ENCODE measurements at places on chromosomes 2 and 18. TPM values are rescaled to one million over a fixed set of nuclear protein-coding genes. Genes with fewer than 3 reads are reported as not detected.
A peak's percentile ranks its signal among the peaks of the same experiment; 100 is the strongest.

DNA sequence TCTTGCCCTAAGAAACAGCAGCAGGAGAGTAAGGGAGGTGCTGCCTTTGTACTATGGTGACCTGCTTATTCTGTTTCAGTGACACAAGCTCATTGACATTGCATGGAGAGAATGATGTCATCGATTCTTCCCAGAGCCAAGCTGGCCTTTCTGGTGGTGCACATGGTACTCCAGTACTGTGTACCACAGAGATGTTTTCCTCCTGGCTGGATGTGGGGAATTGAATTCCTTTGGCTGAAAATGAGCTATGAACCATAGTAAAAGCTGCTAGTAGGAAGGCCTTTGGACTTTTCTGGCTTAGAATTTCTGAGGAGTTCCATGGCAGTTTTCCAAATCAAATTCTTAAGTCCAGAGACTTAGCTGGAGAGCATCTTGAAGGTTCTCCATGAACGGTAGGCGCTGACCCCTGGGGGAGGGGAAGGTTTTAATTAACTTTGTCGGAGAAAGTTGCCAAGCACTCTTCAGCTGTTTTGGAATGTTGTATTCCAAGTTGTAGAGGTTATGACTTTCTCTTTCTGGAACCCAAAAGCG, 17.1 kb upstream of the B3GNT2 start:
- peak; percentile 23 for DNase-seq

- DNase-seq: no peak
Observed at GRCh38 chr2:28291811-28292440, 100.7 kb upstream of the FOSL2 start.

The SPATA3 gene
- total RNA-seq: not detected

DNA sequence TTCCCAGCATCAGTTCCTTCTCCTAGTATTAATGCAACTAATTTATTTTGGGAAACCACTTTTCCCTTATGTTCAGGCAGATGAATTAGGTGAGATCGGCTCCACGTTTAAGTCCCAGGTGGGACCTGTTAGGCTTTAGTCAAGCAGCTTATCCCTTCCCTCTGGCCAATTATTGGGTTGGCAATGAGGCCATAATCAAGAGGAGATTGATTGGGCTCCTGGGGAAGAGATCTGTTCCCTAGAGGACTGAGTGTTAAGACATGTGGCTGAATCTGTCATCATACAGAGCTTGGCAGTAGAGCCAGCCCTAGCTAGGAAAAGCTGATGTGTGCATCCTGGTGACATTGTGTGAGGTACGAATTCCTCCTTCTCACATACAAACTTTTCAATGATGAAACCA, 104.4 kb downstream of the PTH2R start:
- no peak for DNase-seq

- no peak for DNase-seq
Observed at GRCh38 chr18:79092874-79093273, 23.7 kb downstream of the ATP9B start.

The ITGB1BP1 gene
- 33.2 TPM for total RNA-seq

- DNase-seq: no peak
Observed at GRCh38 chr2:74436111-74436805, 5.5 kb downstream of the RTKN start.

DNA sequence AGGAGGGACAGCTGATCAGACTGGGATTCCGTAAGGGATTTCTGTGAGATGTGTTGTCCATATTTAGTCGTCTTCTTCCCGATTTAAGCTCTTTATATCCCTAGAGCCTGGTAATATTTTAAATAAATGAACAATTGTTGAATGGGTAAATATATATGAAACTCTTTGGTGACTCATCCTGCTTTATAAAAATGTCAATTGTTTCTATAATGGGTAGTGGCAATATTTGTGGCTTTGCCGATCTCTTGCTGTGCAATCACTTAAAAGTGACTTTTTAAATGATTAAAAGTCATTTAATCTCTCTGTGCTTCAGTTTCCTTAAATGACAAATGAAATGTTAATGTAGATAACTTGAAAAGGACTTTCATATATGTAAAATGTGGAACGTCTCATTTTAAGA, 339.2 kb downstream of the RNF144A start:
- no peak for DNase-seq

GRCh38 chr2:240925568-240926515, 19.7 kb downstream of the CROCC2 start:
- no peak for DNase-seq

The TMEM198 gene
- total RNA-seq: 2.9 TPM

DNA sequence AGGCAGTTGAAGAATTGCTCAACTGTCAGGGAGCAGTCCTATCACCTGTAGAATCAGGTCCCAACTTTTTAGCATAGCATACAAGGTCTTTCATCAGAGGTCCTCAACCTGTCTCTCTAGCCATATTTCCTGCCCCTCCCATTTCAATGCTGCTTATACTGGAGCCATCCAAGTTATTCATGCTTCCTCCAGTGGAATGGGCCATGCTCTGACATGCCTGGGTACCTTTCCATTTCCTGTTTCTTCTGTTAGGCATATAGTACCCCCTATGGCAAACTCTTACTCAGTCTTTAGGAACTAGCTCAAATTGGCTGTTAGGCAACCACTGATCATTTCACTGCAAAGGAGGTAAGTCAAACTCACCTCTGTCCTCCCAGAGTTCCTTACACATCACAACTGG, 51.0 kb upstream of the ABCA12 start:
- DNase-seq: no peak

DNA sequence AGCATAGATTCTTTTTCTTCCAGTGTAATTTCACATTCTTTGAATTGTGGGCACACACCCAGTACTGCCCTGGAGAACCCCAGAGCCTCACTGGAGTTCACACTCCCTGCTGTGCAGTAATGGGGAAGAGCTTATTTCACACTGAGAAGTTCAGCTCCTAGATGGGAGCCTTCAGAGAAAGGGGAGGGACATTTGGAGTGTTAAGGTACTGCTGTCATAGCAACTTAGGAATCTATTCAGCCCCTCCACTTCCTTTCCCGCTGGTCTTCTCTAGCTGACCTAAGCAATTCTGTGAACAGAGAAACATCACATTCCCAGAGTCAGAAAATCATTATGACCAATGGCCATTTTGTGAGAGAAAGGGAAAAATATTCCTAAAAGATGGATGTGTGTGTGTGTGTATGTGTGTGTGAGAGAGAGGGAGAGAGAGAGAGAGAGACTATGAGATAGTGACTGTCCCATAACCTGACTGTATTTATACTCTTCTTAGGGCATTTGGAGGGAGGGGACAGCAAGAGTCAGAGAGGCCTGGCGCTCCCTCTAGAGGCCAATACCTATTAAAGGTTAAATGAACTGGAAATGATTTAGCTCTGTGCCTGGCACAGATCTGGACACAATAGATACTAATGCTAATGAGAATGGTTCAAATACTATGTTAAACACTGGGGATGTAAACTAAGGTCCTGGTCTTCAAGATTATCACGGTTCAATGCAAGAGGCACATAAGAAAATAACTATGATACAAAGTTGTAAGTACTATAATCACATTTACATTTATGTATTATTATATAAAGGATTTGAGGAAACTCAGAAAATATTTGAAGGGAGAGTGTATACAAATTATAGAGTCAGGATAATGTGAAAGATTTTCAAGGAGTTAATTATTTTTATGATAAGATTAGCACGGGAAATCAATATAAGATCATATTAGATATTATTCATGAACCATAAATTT, 41.5 kb upstream of the RPE start:
- peak; percentile 44 for DNase-seq

DNA sequence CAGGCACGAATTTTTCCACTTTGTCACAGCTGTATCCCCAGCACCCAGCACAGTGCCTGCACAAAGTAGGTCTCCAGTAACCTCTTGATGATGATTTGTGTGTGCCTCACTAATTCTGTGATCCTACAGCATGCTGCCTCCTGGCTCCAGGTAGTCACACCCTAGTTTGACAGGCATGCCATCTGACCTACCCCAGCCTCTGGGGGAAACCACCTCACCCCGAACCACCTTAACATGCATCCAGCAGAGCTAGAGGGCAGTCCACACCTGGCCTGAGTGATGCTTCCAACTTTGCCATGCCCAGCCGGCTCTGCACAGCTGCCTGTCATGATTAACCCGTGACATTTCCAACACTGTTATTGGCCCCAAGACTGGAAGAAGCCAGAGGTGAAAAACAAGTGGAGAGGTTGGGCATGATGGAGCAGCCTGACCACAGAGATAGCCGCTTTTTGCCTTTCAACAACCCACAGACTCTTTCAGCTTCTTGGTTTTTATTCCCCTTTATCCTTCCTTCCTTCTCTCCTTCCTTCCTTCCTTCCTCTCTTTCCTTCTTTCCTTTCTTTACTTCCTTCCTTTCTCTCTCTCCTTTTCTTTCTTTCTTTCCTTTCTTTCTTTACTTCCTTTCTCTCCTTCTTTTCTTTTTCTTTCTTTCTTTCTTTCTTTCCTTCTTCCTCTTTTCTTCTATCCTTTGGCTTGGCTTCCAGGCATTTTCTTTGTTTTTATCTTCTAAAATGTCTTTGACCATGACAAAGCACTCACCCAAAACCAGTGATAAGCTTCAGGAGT, 294.4 kb upstream of the SIX2 start:
- DNase-seq: no peak

DNA sequence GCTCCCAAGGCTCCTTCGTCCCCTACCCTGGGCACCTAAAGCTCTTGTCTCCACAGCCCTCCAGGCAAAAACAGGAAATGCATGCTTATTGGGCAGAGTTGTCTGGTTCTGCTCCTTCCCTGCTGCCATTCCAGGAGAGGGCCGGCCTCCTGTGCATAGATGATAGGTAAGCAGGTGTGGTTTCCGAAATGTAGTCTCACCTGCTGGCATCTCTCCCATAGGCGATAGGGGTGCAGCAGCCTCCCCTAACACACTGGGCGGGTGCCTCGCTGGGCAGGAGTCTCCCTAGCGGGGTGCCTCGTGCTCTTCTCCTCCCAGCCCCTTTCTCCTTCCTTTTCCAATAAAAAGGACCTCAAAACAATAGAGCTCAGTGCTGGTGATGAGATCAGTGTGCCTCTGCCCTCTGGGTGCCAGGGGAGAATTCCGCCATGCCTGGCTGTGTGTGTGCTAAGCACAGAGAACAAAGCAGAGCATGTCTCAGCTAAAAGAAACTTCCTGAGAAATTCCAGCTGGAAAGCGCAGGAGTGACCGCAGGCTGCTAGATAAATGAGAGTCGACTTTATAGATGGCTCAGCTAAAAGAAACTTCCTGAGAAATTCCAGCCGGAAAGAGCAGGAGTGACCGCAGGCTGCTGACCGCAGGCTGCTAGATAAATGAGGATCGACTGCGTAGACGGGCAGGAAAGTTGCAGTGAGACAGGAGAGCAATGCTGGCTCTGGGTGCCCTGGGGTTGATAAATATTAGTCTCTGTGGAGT, 11.3 kb upstream of the PXDN start:
- peak; percentile 98 for DNase-seq

DNA sequence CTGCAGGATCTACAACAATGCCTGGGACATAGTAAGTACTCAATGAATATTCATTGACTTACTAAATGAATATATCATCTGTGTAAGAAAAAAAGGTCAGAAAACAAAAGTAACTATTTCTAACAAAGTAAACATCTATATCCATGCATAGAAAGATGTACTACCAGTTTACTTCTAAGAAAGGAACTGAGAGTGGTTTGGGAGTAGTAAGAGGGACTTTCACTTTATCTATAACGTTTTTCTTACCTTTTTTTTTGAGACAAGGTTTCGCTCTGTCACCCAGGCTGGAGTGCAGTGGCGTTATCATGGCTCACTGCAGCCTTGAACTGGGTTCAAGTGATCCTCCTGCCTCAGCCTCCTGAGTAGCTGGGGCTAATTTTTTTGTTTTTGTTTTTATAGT, 25.7 kb downstream of the DHX57 start:
- no peak for DNase-seq

- no peak for DNase-seq
Observed at GRCh38 chr2:75484840-75485239, 75.9 kb downstream of the EVA1A start.

The DSC2 gene
- not detected for total RNA-seq

DNA sequence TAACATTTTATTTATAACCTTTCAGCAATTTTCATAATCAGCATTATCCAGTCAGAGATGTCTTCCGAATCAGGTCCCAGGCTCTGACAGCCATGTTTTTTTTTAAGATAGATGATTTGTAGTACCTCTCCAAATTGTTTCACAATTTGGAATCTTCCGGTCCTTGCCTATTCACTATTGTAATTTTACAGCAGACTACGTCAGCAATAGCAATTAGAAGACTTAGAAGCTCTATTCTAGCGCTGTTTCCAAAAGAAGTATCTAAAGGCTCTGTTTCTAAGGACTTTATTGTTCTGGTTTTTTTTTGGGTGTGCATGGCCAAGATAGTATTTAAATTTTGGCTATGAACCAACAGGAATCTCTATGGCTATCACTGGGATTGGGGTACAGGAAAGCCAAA, 94.6 kb upstream of the PELI1 start:
- no peak for DNase-seq

DNA sequence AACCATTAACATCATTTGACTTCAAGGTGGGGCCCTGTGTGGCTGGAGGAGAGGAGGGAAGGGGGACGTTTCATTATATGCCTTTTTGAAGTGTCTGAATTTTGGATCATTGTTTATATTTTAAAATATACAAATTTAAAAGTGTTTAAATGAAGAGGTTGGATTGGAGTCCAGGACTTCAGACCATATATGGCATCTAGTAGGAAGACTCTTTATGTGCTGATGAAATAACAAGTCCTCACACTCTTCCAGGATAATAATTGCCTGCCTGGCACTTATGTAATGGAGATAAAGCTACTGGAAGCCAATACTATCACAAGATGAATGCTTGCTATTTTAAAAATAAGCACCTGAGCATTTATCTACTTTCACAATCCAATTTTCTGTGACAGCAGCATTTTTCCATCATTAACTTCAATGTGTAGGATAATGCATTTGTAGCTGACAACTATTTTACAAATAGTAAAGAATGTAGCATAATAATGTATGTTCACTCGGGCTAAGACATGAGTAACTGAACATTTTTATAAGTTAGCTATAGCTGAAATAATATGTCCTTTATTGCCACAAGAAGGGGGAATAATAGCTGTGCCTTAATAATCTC, 188.4 kb downstream of the MTCL1 start:
- DNase-seq: no peak

The PARD6G gene
- total RNA-seq: 1.7 TPM

The PLEK gene
- total RNA-seq: not detected

DNA sequence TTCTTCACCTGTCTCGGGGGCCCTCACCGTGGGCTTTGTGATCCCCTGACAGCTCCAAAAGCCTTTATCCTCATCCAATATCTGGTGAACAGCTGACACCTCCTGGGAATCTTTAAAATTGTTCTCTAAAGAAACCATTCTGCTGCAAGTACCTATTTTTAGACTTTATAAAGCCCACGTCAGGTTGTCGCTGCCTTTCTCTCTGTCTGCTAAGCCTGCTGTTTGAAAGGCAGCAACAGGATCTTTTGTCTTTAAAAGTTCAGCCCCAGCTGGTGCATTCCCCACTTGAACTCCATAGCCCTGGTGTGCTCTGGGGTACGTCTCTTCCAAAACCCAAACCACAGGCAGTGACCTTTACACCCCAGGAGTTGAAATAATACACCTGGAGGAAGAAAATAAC, 145.0 kb downstream of the NEDD4L start:
- DNase-seq: no peak

The IL1B gene
- 2.6 TPM for total RNA-seq

- DNase-seq: no peak
Observed at GRCh38 chr2:138942466-138942865, 162.3 kb upstream of the NXPH2 start.

The LYG2 gene
- not detected for total RNA-seq

All from fibroblast of villous mesenchyme (primary cell).